Myocyte (in vitro differentiated cells): ENCODE measurements at places on chromosomes 5 and 9. TPM values are rescaled to one million over a fixed set of nuclear protein-coding genes. Genes with fewer than 3 reads are reported as not detected.

- DNase-seq: no peak
Observed at GRCh38 chr9:127137640-127138360, 15.4 kb upstream of the ANGPTL2 start.

- DNase-seq: peak; percentile 17
Observed at GRCh38 chr5:78269088-78269703, 25.3 kb downstream of the AP3B1 start.

- peak; percentile 30 for DNase-seq
Observed at GRCh38 chr9:90915693-90916092, 114.1 kb downstream of the SYK start.

- DNase-seq: no peak
Observed at GRCh38 chr9:72786948-72787347, 165.9 kb downstream of the ALDH1A1 start.

GRCh38 chr9:101878734-101879133 is 140.3 kb upstream of the GRIN3A start:
- DNase-seq: no peak

DNA sequence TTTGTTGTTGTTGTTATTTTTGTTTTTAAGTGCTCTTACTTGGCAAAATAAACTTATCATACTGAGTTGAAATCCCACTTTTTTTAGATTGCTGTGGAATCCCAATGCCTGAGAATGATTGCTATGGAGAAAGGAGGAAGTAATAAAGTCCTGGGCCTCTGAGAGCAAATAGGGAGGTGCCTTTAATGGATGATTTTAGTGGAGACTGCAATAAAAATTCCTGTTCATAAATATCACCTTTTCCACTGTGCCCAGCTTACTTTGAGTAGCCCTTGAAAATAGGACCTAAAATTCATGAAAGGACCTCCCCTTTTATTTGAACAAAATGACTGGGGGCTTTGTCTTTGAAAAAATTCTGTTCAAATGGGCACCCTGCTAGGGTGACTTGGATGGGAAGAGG is 21.8 kb upstream of the ANKH start:
- DNase-seq: no peak

- no peak for DNase-seq
Observed at GRCh38 chr9:35675204-35675603, 1.5 kb downstream of the CA9 start.

GRCh38 chr5:89850513-89850865 is 559.1 kb downstream of the CETN3 start:
- DNase-seq: no peak

GRCh38 chr9:93549611-93550010 is 26.8 kb upstream of the PHF2 start:
- DNase-seq: peak; percentile 46

DNA sequence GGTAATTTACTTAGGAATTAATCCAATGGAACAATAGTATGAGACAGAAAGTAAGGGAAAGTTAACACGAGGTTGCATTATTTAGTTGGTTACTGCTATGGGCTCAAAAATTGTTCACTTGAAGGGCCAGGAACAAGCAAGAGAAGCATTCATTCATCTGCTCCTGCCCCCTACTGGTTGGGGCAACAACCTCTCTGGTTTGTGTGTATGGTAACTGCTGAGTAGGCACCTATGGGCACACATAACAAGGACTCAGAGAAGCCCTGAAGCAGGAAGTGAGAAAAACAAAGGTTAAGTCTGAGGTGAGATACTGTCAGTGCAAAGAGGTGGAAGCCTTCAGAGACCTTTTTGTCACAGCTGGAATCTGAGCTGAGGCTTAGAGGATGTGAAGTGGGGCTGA is 34.4 kb upstream of the RANBP6 start:
- DNase-seq: peak; percentile 6

DNA sequence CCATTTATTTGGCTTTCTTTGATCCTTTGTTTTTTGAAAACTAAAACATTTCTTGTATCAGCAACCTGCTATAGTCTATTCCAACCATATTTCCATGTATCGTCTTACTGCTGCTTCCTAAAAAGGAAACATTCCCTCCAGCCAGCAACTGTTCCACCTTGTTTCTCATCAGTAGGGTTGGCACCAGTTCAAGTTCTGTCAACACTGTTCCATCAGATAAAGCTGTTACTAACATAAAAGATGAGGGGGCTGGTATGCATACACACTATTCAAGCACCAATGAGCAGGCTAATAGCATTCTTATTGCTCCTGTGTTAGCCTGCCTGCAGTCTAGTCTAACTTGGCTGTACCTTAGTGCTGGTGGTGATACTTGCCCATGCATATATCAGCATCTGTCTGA is 178.3 kb downstream of the CWC27 start:
- peak; percentile 7 for DNase-seq

DNA sequence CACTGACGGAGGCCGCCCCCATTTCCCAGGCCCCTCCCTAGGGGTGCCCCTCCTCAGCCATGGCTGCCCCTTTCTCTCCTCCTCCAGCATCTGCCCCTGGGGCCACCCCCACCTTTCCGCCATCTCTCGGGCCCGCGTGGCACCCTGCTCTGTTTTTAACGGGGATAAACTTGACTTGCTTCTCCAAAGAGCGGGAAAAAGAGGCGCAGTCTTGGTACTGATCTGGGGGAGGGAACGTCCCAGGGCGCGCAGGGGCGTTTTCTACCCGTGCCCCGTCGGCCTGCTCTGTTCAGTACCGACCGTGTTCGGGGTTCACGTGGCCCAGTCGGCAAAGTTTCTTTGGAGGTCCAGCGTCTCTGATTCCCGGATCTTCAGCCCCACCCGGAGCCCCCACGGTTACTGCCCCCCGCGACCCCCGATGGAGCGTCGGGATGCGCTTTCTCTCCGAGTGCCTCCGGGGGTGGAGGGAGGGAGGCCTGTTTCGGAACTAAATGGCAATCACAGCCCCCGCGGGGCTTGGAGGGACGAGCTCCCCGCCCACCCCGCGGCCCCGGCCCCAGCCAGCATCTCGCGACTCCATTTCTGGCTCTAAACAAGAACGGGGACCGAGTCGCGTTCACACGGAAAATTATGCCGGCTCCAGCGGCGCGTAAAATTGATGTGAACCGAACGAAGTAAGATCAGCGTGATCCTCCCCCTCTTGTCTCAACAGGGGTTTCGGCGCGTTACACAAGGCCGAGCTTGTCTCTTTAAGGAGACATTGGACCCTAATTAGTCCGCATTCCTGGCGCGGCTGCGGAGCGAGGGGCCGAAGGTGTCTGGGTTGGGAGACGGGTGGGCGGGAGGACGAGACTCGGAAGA is 1.1 kb upstream of the TLE4 start:
- DNase-seq: peak; percentile 62

DNA sequence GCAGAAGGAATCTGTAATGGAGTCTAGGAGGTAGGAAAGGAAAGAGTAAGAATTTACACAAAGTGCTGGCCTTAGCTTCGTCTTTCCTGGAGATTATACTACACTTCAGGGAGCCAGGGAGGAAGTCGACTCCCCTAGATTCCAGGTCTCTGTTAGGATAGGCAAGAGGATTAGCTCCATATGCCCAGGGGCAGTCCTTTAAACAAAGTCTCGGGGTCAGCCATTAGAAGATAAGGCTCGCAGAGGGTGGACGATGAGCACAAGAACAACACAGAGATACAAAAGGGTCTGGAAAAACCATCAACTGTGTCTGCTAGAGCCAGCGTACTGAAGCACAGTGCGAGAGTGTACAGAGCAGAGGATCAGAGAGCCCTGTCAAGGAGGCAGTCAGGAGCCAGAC is 344.7 kb upstream of the TNC start:
- no peak for DNase-seq

GRCh38 chr9:91495450-91495849 is 71.8 kb upstream of the NFIL3 start:
- peak; percentile 56 for DNase-seq

UNC13B gene
- 19.0 and 22.9 TPM in 2 replicates for total RNA-seq

ALDH1A1 gene
- total RNA-seq: 199 and 255 TPM in 2 replicates

CCDC171 gene
- total RNA-seq: 1.1 and 1.5 TPM in 2 replicates

MYOT gene
- total RNA-seq: 1.7 and 23.8 TPM in 2 replicates

ADAMTS19 gene
- total RNA-seq: not detected in 2 replicates
